Activated naive CD4-positive, alpha-beta T cell treated with anti-CD3 and anti-CD28 coated beads, Interleukin-2, amount 50 U/mL, for 16 hours (primary cell): ENCODE measurements at places on chromosomes 3 and 15.

DNA sequence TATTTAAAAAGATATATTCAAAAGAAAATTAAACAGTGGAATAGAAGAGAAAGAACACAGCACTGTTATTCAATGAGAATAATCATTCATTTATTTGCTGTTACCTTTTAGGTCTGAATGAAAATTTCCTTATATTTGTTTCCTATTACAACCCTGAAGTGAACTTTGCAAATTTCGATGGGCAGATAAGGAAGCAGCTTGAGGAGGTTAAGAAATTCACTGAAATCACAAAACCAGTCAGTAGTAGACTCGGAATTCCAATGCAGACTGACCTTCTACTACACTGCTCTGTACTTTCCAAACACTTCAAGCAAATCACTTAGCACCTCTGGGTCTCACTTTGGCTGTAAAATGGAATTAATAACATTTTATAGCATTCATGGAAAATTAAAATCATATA, 172.0 kb upstream of the TP63 start:
- DNase-seq = no peak

DNA sequence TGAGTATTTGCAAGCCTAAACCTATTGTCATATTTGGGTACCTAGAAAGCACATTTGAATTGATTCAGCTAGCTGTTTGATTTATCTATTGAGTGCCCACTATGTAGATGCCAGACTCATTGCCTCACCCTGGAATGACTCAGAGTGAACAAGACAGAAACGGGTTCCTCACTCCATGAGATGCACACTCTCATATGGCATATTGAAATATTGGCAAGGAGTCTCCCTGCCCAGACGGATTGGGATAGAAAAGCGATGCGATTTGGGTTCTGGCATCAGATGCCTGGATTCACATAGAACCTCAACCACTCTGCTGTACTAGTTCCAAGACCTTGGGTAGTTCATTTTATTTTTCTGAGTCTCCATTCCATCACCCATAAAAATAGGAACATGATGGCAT, 22.5 kb downstream of the LRRN1 start:
- no peak for DNase-seq

GRCh38 chr3:64625381-64625780, 62.4 kb downstream of the ADAMTS9 start:
- no peak for DNase-seq

DNA sequence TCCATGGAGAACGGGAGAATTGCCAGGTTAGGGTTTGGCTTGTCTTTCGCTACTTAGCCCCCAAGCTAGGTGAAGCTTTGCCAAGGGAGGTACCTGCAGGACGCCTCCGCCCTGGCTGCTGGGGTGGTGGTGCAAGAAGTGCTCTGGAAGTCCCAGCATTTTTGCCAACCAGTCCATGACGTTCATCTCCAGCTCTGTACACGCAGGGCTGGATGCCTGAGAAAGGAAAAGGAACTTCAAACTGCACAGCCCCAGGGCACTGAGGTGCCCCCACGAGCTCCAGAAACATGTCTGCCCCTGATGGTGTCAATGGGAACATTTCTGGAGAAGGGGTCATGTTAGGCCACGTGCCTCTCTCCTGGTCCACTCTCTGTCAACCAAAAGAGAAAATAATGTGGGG, 8.2 kb downstream of the HDC start:
- no peak for DNase-seq

GRCh38 chr15:48675436-48675835, 29.9 kb upstream of the FBN1 start:
- no peak for DNase-seq

DNA sequence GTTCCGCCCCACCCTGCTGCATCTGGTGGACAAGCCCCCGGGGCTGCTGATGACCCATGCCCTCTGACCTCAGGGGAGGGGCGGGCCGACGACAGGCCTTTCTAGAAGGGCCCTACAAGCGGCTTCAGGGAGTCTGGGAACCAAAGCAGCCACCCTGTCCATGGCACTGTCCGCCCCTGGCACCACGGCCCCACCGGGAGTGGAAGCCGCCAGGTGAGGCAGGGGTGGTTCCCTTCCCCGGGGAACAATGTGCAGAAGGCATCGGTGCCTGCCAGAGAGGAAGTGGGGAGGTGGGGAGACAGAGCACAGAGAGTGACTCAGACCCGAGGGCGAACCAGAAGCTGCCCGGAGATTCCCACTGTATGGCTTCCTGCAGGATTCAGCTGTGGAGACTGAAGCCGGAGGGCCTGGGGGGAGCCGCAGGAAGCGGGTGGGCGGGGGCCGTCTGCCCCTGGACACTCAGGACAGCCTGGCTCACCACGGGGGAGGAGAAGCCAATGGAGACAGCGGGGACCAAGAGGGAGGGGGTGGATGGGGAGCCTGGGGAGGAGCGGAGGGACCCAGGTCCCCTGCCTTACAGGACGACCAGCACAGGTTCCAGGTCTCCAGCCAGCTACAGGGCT, 134.0 kb downstream of the TPRA1 start:
- no peak for DNase-seq

DNA sequence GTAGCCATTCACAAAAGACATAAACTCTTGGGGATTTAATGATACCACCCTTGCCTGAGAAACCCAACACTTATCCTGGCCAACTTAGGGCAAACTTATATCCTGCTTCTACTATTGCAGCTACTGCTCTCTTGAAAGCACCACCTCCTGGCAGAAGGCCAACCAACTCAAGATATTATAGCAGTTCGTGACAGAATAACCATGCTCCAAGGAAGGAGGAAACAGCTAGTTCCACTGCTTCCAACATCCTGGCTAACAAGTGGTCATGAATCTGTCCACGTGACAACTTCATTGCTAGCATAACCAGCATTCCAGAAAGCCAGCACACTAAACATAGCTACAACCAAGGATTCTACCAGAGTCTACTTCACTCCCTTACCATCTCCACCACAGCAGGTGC, 1037.5 kb downstream of the TBL1XR1 start:
- DNase-seq = no peak

- DNase-seq = no peak
Measured at GRCh38 chr3:115838786-115839185, 215.5 kb downstream of the GAP43 start.

DNA sequence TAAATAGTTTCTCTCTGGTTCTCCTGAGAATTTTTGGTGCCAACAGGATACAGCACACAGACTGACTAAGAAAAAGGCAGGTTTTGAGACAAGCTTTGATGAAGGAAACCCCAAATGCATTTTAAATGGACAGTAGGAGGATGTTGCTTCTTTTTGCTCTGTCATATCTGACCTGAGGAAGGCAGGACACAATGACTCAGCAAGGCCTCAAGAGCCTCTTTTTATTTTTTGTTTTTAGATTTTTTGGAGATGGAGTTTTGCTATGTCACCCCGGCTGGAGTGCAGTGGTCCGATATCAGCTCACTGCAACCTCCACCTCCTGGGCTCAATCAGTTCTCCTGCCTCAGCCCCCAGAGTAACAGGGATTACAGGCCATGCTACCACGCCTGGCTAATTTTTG, 16.9 kb upstream of the KNG1 start:
- DNase-seq = no peak

DNA sequence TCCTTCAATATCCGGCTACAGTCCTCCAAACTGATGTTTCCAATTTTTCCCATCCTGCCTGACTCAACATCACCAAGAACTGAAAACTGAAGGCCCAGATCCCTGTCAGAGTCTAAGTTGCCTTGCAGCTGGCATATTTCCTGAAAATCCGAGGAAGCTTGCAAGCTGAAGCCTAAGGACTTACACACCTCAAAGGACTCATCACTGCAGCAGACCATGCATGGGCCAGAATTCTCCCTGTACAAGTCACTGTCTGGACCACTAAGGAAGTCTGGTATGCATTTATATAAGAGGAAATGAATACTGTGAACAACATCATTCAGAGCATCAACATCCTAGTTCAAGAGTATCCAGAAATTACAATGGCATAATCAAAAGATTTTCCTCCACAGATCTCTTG, 548.8 kb upstream of the MDFIC2 start:
- no peak for DNase-seq

- DNase-seq = no peak
Measured at GRCh38 chr15:40749151-40749630, 5.9 kb downstream of the RMDN3 start.

DNA sequence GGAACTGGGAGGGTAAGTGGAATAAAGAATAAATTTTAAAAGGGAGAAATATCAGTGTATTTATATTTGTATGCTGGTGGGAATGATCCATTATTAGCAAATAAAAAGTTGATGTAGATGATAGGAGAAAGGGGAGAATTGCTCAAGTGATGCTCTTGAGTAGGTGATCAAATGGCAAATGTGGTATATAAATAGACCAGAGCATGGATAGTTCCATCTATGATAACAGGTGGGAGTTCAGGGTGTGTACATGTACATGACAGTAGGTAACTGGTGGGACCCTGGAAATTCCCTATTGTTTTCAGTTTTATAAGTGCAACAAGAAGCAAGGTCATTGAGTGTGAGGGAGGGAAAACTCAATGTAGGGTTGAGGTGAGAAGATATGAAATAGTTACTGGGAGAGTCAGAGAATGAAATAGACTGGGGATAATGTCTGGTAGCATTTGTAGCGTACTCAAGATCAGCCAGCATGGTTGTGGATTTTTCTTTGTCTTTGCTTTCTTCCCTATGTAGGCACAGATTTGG, 31.3 kb upstream of the EBLN2 start:
- DNase-seq = no peak

- no peak for DNase-seq
Measured at GRCh38 chr3:105401691-105402149, 35.0 kb downstream of the ALCAM start.

GRCh38 chr3:39330824-39331223, 1.3 kb downstream of the CCR8 start:
- no peak for DNase-seq

DNA sequence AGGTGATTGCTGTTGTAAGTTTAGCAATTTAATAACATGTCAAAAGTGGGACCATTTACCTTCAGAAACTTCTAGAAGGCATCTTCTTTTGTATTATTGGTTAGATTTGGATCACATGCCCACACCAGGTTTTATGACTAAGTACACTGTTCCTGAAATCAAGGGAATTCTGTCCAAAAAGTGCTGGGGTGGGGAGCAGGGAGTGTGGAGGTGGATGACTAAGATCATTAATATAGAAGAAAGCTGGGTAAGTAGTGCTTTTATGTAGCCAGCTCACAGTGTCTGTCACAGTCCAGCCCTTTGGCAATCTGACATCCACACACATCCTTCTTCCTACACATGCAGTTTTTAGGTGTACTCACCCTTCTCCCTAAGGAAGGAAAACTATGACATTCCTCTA, 120.0 kb downstream of the TMCO5A start:
- DNase-seq = no peak
